ENCODE measurements at places on chromosomes 3 and 15. TPM values are rescaled to one million over a fixed set of nuclear protein-coding genes. Genes with fewer than 3 reads are reported as not detected.

The CCDC191 gene
- 10.1 TPM for total RNA-seq

The DNAJA4 gene
- 51.7 TPM for total RNA-seq

The RTP1 gene
- total RNA-seq = not detected

The SHC4 gene
- not detected for total RNA-seq

The ACTRT3 gene
- 0.32 TPM for total RNA-seq

The CMTM7 gene
- 47.7 TPM for total RNA-seq

The STAB1 gene
- total RNA-seq = 884 TPM

The CLDN16 gene
- not detected for total RNA-seq

The BCL2A1 gene
- total RNA-seq = 43.6 TPM

The CLDN1 gene
- 0.91 TPM for total RNA-seq

The CHRNA3 gene
- total RNA-seq = 0.50 TPM

The HHATL gene
- total RNA-seq = not detected

Data from spleen (tissue), 13 donors.